ENCODE measurements at places on chromosomes 3 and 15.
A peak's percentile ranks its signal among the peaks of the same experiment; 100 is the strongest.

- no peak for DNase-seq
These were observed 12.3 kb downstream of the SMAD3 start for GRCh38 chr15:67077641-67078215.

- DNase-seq = no peak
These were observed 1.5 kb upstream of the C3orf62 start for GRCh38 chr3:49278548-49278947.

- DNase-seq = no peak
These were observed 77.1 kb downstream of the AKAP13 start for GRCh38 chr15:85457392-85457968.

DNA sequence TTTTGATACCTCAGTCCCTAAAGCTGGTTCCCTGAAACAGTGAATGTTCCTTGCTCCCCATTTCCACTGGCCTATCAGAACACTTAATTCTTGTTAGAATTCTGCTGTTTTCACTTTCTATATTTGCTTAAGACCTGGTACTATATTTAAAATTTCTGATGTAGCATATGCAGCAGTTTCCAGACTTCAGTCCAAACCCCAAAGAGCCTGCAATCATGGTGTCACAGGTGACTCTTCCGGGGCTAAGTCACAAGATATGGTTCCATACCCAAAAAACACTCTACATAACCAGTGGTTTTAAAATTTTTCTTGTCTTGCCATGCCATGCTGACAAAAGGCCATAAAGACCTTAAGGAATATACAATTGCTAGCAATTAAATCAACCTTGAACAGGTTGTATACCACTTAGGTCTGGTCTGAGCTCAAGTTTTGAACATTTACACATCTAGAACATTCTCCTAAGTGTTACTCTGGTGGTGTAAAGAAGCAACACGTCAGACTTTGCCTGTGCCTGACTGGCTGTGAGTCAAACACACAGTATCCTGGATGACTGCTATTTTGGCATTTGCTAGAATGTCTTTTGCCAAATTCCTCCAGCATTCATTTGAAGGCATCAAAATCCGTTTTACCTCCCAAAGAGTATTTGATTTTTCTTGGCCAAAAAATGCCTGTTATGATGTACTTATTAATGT is 160.0 kb downstream of the FRMD5 start:
- peak; percentile 82 for DNase-seq

- no peak for DNase-seq
These were observed 318.5 kb upstream of the SLCO3A1 start for GRCh38 chr15:91534976-91535375.

DNA sequence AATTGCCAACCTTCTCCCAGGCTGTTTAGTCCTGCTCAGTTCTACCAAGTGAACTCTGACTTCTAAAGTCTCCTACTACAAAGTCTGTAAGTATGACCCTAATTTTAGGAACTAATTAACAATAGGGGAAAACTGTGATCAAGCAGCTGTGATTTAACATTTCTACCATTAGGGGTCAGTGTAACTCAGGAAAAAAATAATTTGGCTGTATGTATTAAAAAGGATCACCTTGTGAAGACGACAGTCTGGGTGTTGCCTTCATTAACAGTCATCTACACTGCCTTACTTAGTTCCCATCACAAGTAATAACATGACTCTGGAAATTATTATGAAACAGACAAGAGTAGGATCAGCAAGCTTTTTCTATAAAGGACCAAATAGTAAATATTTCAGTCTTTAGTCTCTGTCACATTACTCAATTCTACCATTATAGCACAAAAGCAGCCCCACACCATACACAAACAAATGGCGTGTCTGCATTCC is 4.2 kb upstream of the NPHP3 start:
- peak; percentile 37 for DNase-seq

DNA sequence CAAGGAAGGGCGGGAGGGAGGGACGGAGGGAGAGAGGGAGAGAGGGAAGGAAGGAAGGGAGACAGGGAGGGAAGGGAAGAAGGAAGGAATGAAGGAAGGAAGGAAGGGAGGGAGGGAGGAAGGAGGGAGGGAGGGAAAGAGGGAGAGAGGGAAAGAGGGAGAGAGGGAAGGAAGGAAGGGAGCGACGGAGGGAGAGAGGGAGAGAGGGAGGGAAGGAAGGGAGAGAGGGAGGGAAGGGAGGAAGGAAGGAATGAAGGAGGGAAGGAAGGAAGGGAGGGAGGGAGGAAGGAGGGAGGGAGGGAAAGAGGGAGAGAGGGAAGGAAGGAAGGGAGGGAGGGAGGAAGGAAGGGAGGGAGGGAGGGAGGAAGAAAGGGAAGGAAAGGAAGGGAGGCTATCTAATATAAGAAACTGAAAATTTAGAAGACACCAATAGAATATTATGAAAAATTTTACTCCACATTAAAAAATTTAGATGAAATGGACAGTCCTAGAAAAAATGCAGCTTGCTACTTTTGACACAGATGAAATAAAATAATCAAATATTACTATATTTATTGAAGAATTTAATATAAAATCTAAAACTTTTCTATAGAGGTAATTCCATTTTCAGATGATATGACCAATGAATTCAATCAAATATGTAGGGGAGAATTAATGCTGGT is 280.3 kb upstream of the SLITRK3 start:
- no peak for DNase-seq

DNA sequence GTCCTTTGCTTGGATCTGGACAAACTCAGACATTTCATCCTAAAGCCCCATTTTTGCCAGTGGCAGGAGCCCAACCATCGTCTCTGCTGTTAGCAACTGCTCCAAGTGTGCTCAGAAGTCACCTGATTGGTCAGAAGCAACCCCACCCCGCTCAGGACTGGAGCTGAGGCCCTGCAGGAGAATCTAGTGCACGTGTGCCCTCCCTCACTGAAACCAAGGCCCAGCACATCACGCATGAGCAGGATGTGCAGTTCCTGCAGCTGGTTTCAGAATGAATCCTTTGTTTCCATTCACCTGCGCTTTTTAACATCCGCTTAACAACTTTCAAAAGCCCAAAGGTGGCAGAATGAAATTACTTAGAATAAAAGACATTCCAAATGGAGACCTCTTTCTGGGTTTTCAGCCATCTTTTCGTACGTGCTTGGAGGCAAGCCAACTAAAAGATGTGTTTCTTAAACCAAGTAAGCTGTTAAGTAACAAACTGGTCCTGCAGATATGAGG is 81.2 kb downstream of the SRGAP3 start:
- no peak for DNase-seq

- DNase-seq = no peak
These were observed 53.7 kb upstream of the INO80 start for GRCh38 chr15:41169781-41170180.

DNA sequence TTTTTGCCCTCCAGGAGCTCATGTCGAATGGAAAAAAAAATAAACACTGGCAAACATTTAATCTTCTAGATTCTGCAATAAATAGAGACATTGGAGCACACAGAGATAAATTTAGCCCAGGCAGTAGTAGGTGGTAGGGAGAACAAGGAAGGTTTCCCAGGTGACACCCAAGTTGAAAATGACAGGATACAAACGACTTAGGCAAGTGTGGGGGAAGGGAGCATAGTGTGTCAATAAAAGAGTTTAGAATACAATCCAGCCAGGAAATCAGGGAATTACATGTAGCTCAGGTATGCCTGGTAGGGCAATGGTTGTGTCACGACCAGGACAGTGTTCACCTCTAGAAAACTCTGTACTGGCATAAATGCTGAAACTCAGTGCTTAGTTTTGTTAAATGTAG is 364.6 kb upstream of the AGTR1 start:
- DNase-seq = no peak

Measured in astrocyte of the spinal cord (primary cell).